ENCODE measurements at places on chromosomes 2 and 18. TPM values are rescaled to one million over a fixed set of nuclear protein-coding genes. Genes with fewer than 3 reads are reported as not detected.

The TMEFF2 gene
- total RNA-seq, result not detected

The IL1F10 gene
- total RNA-seq, result not detected

The CD28 gene
- total RNA-seq, result 58.9 TPM

The ATP8B1 gene
- 0.25 TPM for total RNA-seq

The ALK gene
- total RNA-seq, result not detected

The ACOXL gene
- not detected for total RNA-seq

The TUBA3D gene
- total RNA-seq, result not detected

The ERICH2 gene
- total RNA-seq, result not detected

The CELF4 gene
- total RNA-seq, result not detected

The TANK gene
- 77.6 TPM for total RNA-seq

The SLC39A6 gene
- total RNA-seq, result 20.4 TPM

The MBP gene
- 138 TPM for total RNA-seq

The ACMSD gene
- total RNA-seq, result not detected

The ACKR3 gene
- 4.4 TPM for total RNA-seq
